ENCODE measurements at places on chromosomes 5 and 9.

DNA sequence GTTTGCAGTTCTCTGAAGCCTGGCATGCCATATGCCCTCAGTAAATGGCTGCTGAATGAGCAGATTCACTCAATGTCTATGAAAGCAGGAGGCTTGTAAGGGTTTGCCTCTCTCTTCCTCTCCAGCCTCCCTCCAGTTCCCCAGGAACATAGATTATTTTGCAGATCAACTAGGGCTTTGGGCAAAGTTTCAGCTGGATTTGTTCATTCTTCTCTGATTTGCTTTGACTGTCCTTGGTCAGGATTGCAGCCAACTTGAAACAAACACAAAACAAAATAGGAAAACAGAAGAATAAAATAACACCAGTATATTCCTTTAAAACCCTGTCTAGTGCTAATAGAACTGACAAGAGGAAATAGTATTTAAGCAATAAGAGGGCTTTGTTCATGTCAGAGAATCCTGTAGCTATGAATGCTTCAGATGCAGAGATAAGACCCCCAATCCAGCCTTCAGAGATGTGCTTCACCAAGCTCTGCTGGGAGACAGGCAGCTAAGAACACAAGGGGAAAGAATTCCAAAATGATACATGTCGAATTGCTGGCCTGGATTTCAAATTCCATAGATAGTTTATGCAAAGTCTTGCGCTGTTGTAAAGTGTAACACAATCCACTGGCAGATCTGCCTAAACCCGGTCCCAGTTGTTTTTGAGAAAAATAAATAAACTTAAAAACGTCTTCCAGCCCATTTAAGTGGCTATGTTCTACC lies 174.3 kb downstream of the PAPPA start:
- DNase-seq, result no peak

DNA sequence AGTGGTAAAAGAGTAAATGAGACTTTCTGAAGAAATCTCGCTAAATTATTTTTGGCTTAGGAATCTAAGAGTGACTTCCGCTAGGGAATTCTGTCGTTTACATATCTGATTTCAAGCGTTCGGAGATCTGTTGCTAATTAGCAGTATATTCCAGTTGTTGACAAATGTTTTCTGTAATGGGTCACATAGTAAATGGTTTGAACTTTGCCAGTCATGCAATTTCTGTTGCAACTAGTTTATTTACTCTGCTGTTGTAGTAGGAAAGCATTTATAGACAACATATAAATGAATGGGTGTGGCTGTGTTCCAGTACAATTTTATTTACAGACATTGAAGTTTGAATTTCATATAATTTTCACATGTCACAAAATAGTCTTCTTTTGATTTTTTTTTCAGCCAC lies 57.4 kb upstream of the JAK2 start:
- DNase-seq, result no peak

- no peak for DNase-seq
Observed at GRCh38 chr5:66570201-66570600, 26.0 kb upstream of the MAST4 start.

- no peak for DNase-seq
Observed at GRCh38 chr5:52997424-52997823, 8.3 kb downstream of the ITGA2 start.

All from stimulated activated CD8-positive, alpha-beta memory T cell treated with anti-CD3 and anti-CD28 coated beads, Interleukin-4, amount 100 ng/mL, for 48 hours (primary cell).